ENCODE measurements at places on chromosomes 7 and 10.

DNA sequence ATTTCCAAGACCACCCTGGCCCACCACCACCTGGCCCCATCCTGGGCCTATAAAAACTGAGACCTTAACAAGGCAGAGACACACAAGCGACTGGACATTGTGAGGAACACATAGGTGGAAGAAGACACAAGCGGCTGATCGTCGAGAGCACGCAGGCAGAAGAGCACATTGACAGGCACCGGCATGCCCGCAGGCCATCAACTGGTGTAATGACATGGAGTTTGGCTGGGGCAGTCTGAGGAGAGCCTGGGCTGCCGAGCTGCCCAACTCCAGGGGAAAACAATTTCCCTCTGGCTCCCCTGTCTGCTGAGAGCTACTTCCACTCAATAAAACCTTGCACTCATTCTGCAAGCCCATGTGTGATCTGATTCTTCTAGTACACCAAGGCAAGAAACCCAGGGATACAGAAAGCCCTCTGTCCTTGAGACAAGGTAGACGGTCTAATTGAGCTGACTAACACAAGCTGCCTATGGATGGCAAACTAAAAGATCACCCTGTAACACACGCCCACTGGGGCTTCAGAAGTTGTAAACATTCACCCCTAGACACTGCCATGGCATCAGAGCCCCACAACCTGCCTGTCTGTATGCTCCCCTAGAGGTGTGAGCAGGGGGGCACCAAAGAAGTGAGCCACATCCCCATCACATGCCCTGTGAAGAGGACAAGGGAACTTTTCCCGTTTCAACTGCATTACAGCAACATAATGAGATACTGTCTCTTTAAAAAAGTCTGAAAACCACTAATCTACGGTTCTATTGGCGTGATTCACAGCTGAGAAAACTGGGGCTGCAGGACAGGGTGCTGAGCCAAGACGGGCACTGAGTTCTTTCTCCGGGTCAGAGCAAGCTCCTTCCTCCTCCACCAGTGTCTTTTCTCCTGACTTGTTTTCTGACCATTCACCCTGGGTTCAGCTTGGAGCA, 18.5 kb upstream of the TNS3 start:
- no peaks in the 10 kb centered on the region for H3K27me3 ChIP-seq
- DNase-seq: peak; percentile 86
- H3K4me1 ChIP-seq: peaks cover 18% of the 10 kb centered on the region
- H3K27ac ChIP-seq: peak overlapping the region; percentile 97
- peaks cover 3% of the 10 kb centered on the region for H3K36me3 ChIP-seq

- H3K36me3 ChIP-seq: no peaks in the 10 kb centered on the region
- no peak for DNase-seq
- H3K27me3 ChIP-seq: peaks cover 11% of the 10 kb centered on the region
Measured at GRCh38 chr10:43347997-43348396, 23.4 kb upstream of the FXYD4 start.

DNA sequence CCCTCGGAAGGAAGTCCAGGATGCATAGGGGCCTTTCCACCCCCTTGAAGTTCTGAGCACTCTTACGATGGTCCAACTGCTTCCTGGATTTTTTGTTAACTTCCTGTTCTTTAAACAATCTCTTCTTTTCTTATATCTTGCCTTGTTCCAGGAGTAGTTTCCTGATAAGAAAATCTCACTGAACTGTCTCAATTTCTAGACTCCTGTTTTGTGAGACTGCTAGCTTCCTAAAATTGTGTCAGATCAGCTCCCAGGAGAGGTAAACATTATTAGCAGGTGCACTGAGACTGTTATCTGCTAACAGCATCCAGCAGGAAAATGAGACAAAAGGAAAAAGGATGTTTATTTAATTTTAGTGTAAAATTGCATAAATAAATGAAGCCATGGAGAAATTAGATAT, 106.2 kb upstream of the PITRM1 start:
- no peak for DNase-seq
- H3K4me3 ChIP-seq: no peak overlapping the region
- no peaks in the 10 kb centered on the region for H3K36me3 ChIP-seq
- H3K4me1 ChIP-seq: no peaks in the 10 kb centered on the region
- H3K27ac ChIP-seq: no peak overlapping the region

DNA sequence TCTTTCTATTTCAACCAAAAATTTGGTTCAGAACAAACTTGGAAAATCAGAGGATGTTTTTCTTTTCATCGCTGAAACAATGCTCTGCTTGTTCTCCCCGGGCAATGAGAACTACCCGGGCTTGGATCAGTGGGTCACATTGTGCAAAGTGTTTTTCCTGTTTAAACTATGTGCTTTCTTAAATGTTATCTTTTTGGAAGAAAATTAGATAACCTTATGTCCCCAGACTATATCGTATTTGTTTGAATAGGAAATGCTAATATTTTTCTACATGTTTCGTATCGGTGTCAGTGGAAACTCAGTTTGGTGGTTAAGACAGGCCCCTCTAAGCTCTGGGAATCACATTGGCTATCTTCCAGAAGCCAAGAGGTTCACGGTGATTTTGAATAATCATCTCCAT, 319.5 kb upstream of the NFE2L3 start:
- no peak overlapping the region for H3K27ac ChIP-seq
- DNase-seq: no peak
- H3K27me3 ChIP-seq: no peaks in the 10 kb centered on the region
- no peaks in the 10 kb centered on the region for H3K36me3 ChIP-seq
- H3K4me1 ChIP-seq: peaks cover 1% of the 10 kb centered on the region
- H3K4me3 ChIP-seq: no peak overlapping the region

DNA sequence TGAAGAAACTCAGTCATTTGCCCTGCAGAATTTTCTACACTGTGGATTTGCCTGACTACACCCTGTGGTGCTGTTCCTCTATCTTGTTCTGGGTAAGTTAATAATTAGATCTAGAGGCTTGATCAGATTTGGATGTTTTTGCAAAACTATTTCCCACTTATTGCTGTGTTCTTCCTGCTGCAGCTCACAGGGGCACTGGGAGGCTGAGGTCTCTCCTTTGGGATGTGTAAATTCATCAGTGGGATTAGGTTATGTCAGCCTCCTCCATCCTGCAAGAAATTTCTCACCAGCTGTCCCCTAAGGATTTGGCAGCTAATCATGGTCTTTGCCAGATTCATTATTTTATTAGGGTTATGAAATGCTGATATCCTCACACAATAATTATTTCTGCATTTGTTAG, 148.1 kb upstream of the ZNF32 start:
- peaks cover 6% of the 10 kb centered on the region for H3K27me3 ChIP-seq
- no peaks in the 10 kb centered on the region for H3K36me3 ChIP-seq
- H3K4me1 ChIP-seq: peaks cover 2% of the 10 kb centered on the region
- no peak for DNase-seq
- H3K4me3 ChIP-seq: no peak overlapping the region

GRCh38 chr7:151770232-151770631, 106.7 kb downstream of the PRKAG2 start:
- no peak overlapping the region for H3K4me3 ChIP-seq
- H3K36me3 ChIP-seq: no peaks in the 10 kb centered on the region
- no peak overlapping the region for H3K27ac ChIP-seq

- H3K4me1 ChIP-seq: peaks cover 8% of the 10 kb centered on the region
- H3K36me3 ChIP-seq: no peaks in the 10 kb centered on the region
- H3K27ac ChIP-seq: no peak overlapping the region
Measured at GRCh38 chr7:41051535-41051934, 651.4 kb downstream of the INHBA start.

GRCh38 chr7:156892081-156892800, 742 bp downstream of the LMBR1 start:
- no peak overlapping the region for H3K27ac ChIP-seq
- peak; percentile 20 for DNase-seq
- no peaks in the 10 kb centered on the region for H3K27me3 ChIP-seq
- no peaks in the 10 kb centered on the region for H3K36me3 ChIP-seq
- peak overlapping the region; percentile 99 for H3K4me3 ChIP-seq

DNA sequence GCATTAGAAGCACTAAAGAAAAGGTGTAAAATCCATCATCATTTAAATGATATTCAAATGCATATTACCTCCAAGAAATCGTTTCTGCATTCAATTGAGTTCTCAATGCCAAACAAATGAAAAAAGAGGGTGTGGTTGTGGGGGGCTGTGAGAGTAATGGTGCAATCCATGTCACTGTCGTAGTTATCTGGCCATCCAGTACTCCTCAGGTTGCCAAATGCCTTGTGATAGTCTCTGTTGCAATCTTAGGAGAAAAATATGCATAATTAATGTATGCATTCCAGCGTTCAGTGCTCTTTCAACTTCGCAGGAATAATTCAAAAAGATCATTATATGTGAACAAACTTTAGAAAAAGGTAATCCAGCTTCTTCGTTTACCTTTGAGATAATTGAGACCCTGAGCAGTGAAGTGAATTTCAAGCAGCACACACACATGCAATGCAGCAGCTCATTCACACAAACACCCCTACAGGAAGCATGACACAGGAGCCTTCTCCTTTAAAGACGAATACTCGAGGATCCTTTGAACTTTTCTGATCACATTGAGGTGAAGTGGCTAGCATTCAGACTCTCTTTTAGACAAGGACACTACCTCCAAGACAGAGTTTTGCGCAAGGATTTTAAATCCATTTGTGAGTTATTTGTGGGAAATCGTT, 73.4 kb downstream of the OR13A1 start:
- no peaks in the 10 kb centered on the region for H3K36me3 ChIP-seq
- no peak overlapping the region for H3K4me3 ChIP-seq
- peaks cover 24% of the 10 kb centered on the region for H3K27me3 ChIP-seq

DNA sequence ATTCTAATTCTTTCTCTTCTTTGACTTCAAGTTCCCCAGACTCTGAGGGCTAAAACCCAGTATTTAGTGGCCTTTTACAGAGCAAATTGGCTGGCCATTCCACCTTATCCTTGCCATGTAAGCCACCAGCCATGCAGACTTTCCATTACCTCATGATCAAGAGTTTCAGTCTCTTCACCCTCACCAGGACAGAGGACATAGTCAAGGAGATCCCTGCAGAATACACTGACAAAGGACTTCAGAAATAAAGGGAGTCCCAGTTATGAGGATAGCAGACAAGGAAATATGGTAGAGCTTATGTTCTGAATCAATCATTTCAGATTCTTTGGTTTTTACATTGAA, 1080.4 kb upstream of the C7orf33 start:
- no peak for DNase-seq
- H3K4me1 ChIP-seq: no peaks in the 10 kb centered on the region
- no peak overlapping the region for H3K27ac ChIP-seq
- no peaks in the 10 kb centered on the region for H3K27me3 ChIP-seq
- H3K36me3 ChIP-seq: no peaks in the 10 kb centered on the region

DNA sequence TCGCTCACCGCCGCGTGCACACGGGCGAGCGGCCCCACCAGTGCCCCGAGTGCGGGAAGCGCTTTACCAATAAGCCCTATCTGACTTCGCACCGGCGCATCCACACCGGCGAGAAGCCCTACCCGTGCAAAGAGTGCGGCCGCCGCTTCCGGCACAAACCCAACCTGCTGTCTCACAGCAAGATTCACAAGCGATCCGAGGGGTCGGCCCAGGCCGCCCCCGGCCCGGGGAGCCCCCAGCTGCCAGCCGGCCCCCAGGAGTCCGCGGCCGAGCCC, 3.3 kb downstream of the REPIN1 start:
- peaks cover 22% of the 10 kb centered on the region for H3K36me3 ChIP-seq
- H3K27ac ChIP-seq: no peak overlapping the region
- no peak overlapping the region for H3K4me3 ChIP-seq
- peaks cover 37% of the 10 kb centered on the region for H3K4me1 ChIP-seq
- no peak for DNase-seq

- H3K4me1 ChIP-seq: peaks cover 5% of the 10 kb centered on the region
- H3K36me3 ChIP-seq: no peaks in the 10 kb centered on the region
- H3K4me3 ChIP-seq: no peak overlapping the region
- DNase-seq: peak; percentile 47
- peak overlapping the region; percentile 30 for H3K27ac ChIP-seq
- no peaks in the 10 kb centered on the region for H3K27me3 ChIP-seq
Measured at GRCh38 chr7:116574025-116574822, 49.4 kb downstream of the CAV1 start.

GRCh38 chr10:123743441-123744223, 77.5 kb downstream of the GPR26 start:
- H3K27me3 ChIP-seq: no peaks in the 10 kb centered on the region
- no peak for DNase-seq
- no peak overlapping the region for H3K27ac ChIP-seq
- H3K36me3 ChIP-seq: no peaks in the 10 kb centered on the region
- H3K4me3 ChIP-seq: no peak overlapping the region

DNA sequence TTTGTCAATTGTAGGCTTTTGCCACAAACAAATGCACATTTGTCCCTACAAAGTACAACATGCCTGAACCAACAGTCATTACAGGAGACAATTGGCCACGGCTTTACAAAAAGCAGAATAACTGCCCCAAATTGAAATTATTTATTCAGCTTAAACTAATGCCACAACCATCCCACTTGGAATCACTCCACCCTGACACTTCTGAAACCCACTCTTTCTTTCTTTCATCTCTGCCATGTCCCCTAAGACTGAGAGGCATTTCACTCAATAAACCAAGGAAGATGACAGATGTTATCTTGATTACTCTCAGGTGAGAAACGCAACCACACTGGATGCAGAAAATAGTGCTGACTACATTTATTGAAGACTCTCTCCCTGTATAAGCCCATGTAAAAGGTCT, 2.6 kb upstream of the NPM3 start:
- H3K4me3 ChIP-seq: no peak overlapping the region
- no peak overlapping the region for H3K27ac ChIP-seq
- no peak for DNase-seq
- H3K4me1 ChIP-seq: peaks cover 19% of the 10 kb centered on the region
